ENCODE measurements at places on chromosomes 3 and 15.

- no peak for DNase-seq
Measured at GRCh38 chr15:73862276-73862675, 11.1 kb upstream of the TBC1D21 start.

GRCh38 chr3:194994551-194994981, 276.4 kb downstream of the XXYLT1 start:
- no peak for DNase-seq

DNA sequence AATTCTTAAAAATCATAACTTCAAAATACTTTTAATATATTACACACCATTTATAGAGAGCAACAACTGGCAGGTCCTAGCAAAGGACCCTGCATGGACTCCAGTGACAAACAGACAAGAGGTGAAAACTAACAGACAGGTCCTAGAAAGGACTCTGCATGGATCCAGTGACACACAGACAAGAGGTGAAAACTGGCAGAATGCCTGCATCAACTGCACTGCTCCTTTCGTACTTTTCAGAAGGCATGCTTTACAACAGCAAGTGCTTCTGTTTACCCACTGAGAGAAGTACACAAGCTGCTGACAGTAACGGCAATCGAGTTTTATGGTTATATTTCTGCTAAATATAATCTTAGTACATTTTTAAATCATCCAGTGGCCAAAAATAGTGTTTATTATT, 24.3 kb upstream of the GP5 start:
- DNase-seq = no peak

- DNase-seq = no peak
Measured at GRCh38 chr3:55204417-55204816, 276.6 kb upstream of the LRTM1 start.
